ENCODE measurements at places on chromosomes 2 and 18.
A peak's percentile ranks its signal among the peaks of the same experiment; 100 is the strongest.

- H3K27me3 ChIP-seq, result no peaks in the 10 kb centered on the region
- no peak overlapping the region for H3K4me3 ChIP-seq
- DNase-seq, result no peak
- H3K4me1 ChIP-seq, result no peaks in the 10 kb centered on the region
These were observed 1624.2 kb downstream of the LRP1B start for GRCh38 chr2:140506606-140507005.

GRCh38 chr2:202171241-202171825 is 67.1 kb downstream of the SUMO1 start:
- H3K4me3 ChIP-seq, result peak overlapping the region; percentile 27
- no peak for DNase-seq
- no peaks in the 10 kb centered on the region for H3K27me3 ChIP-seq
- H3K27ac ChIP-seq, result no peak overlapping the region
- no peaks in the 10 kb centered on the region for H3K36me3 ChIP-seq
- H3K4me1 ChIP-seq, result peaks cover 3% of the 10 kb centered on the region

DNA sequence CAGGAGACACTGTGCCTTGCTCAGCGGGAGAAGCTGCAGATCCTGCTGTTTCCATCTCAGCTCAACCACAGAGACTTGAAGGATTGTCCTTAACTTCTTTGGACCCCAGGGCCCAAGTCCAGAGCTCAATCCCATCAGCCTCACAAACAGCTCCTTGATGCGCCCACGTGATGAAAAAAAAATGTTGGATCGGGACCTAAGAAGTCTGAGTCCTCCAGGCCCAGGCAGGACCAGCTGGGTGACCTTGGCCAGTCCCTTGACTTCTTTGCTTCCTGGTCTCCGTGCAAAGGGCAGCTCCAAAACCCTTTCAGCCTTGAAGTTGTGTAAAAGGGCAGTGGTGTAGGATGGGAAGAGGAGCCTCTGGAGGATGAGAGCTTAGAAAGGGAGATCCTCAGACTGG is 175.5 kb downstream of the ZFP36L2 start:
- no peak overlapping the region for H3K27ac ChIP-seq
- DNase-seq, result no peak
- no peak overlapping the region for H3K4me3 ChIP-seq
- H3K27me3 ChIP-seq, result no peaks in the 10 kb centered on the region

DNA sequence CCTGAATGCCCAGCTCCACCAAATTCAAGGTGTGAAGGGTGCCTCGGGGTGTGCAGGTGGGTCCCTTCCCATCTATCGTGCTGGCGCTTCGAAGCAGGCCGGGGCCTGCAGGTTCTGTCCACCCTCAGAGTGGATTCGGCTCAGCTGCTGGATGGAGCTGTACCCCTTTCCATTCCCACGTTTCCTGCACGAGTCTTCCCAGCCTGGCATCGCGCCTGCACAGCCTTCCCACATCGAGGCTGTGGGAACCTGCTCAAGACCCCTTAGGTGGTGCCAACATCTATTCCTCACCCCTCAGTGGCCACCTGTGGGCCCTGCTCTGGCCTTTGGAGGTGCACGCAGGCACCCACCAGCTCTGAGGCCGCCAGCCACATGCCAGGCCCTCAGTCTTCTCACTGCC is 65.7 kb downstream of the PDCL3 start:
- H3K36me3 ChIP-seq, result no peaks in the 10 kb centered on the region
- DNase-seq, result no peak
- H3K27ac ChIP-seq, result no peak overlapping the region
- H3K27me3 ChIP-seq, result no peaks in the 10 kb centered on the region
- no peak overlapping the region for H3K4me3 ChIP-seq

GRCh38 chr2:216372761-216373291 is 543 bp upstream of the MARCHF4 start:
- DNase-seq, result no peak
- H3K27me3 ChIP-seq, result peaks cover 8% of the 10 kb centered on the region
- H3K4me3 ChIP-seq, result no peak overlapping the region
- no peaks in the 10 kb centered on the region for H3K36me3 ChIP-seq
- no peaks in the 10 kb centered on the region for H3K4me1 ChIP-seq
- H3K27ac ChIP-seq, result no peak overlapping the region

DNA sequence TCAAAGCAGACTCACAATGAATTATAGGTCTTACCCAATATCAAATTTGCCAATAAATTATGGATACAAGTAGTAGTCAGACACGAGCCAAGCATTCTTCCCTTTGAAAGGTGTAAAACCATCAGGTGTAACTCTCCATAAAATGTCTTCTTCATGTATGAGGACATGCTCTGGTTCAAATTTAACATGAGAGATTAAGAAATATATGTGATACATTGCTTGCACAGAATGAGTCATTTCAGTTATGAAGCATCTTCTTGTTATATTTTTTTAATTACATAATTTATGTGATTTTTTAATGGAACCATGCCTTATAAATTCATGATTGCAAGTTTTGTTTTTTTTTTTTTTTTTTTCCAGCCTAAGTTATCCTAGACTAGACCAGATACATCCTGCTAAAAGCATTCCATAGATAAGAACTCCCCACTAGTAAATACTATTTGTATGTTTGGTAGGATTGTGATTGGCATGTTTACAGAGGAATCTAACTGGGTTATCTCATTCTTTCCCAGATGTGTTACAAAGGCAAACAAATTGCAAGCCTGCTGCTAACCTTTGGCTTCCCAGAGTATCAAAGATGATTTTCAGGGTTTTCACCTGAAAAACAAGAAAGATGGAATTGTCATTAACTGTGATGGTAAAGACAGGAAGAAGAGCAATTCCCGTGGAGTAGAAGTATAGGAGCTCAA is 621.9 kb downstream of the XIRP2 start:
- H3K27me3 ChIP-seq, result no peaks in the 10 kb centered on the region
- no peak overlapping the region for H3K4me3 ChIP-seq
- no peaks in the 10 kb centered on the region for H3K36me3 ChIP-seq
- H3K27ac ChIP-seq, result no peak overlapping the region
- H3K4me1 ChIP-seq, result no peaks in the 10 kb centered on the region
- no peak for DNase-seq

DNA sequence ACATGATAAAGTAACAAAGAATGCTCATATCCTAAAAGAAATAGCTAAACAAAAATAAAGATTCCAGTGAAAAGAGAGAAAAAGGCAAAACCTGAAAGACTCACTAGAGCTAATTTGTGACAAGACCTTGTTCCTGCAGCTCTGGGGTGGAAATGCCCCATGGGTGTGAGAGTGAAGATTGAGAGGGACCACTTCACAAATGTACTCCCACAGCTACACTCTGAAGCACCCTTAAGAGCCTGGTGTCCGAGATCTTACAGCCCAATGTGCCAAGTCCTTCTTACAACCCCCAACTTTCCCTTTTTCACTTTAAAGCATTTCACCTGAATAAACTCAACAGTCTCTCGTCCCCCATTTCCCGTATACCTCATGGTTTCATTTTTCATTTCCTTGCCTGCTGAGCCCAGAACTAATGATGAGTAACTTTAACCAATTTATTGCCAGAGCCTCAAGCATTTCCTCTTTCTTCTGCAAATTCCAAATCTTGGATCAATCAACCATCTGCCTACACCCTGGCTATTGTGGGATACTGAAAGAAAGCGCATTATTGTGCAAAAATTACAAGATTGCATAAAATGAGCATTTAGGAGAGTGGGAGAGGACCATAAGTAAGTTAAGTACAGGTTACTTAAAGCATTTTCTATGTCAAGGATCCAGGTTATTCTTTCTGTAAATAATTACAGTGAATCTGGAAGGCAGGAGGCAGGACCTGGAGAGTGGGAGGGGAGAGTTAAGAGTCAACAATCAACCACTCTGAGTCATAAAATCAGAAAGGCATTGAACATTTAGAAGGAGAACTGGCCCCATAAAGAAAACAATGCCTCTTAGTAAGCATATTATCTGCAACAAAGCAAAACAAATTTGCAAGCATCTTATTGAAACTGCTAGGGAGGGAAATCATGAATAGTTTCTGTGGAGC is 804.4 kb upstream of the CELF4 start:
- no peaks in the 10 kb centered on the region for H3K27me3 ChIP-seq
- no peaks in the 10 kb centered on the region for H3K4me1 ChIP-seq
- DNase-seq, result no peak
- no peak overlapping the region for H3K4me3 ChIP-seq
- no peak overlapping the region for H3K27ac ChIP-seq

- no peak overlapping the region for H3K4me3 ChIP-seq
- no peaks in the 10 kb centered on the region for H3K27me3 ChIP-seq
- H3K27ac ChIP-seq, result no peak overlapping the region
- DNase-seq, result no peak
- no peaks in the 10 kb centered on the region for H3K36me3 ChIP-seq
- H3K4me1 ChIP-seq, result no peaks in the 10 kb centered on the region
These were observed 1733.6 kb upstream of the CELF4 start for GRCh38 chr18:39299152-39299551.

GRCh38 chr2:239470151-239470900 is 69.5 kb upstream of the HDAC4 start:
- no peaks in the 10 kb centered on the region for H3K36me3 ChIP-seq
- no peak overlapping the region for H3K27ac ChIP-seq
- no peaks in the 10 kb centered on the region for H3K4me1 ChIP-seq
- H3K4me3 ChIP-seq, result no peak overlapping the region

- H3K4me3 ChIP-seq, result no peak overlapping the region
- H3K4me1 ChIP-seq, result no peaks in the 10 kb centered on the region
- DNase-seq, result no peak
These were observed 12.6 kb upstream of the EIF2AK3 start for GRCh38 chr2:88639865-88640264.

Measured in heart left ventricle (tissue), 16 donors.